ENCODE measurements at places on chromosomes 3 and 15. TPM values are rescaled to one million over a fixed set of nuclear protein-coding genes. Genes with fewer than 3 reads are reported as not detected.

GRCh38 chr3:171614318-171614921, 154.2 kb upstream of the TNIK start:
- no peak overlapping the region for H3K27ac ChIP-seq
- no peak overlapping the region for H3K4me3 ChIP-seq
- no peaks in the 10 kb centered on the region for H3K36me3 ChIP-seq
- H3K27me3 ChIP-seq, result no peaks in the 10 kb centered on the region

- no peaks in the 10 kb centered on the region for H3K27me3 ChIP-seq
- DNase-seq, result no peak
- H3K4me3 ChIP-seq, result no peak overlapping the region
- H3K4me1 ChIP-seq, result no peaks in the 10 kb centered on the region
Observed at GRCh38 chr3:151864423-151865101, 8.9 kb upstream of the SUCNR1 start.

DNA sequence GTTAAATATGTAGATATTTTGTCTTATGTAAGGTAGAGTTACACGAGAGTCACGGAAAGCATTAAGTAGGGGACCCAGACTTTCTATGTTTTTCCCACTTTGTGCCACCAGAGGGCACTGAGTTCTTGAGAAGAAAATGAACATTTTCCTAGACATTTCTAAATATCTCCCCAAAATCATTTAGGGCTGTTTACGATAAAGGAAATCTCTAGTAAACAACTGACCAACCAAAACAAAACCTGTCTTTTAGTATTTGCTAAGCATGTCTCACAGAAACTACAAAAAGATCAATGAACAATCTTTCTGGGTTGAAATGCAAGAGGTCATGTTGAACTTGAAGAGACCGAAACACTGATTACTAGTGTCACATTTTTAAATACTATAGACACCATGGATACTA, 16.1 kb downstream of the POU1F1 start:
- no peaks in the 10 kb centered on the region for H3K36me3 ChIP-seq
- no peaks in the 10 kb centered on the region for H3K4me1 ChIP-seq
- no peak overlapping the region for H3K4me3 ChIP-seq
- H3K27ac ChIP-seq, result no peak overlapping the region
- DNase-seq, result no peak
- no peaks in the 10 kb centered on the region for H3K27me3 ChIP-seq

GRCh38 chr15:82871358-82871757, 61.9 kb downstream of the WHAMM start:
- peaks cover 3% of the 10 kb centered on the region for H3K4me1 ChIP-seq
- H3K36me3 ChIP-seq, result no peaks in the 10 kb centered on the region
- H3K4me3 ChIP-seq, result no peak overlapping the region
- no peak overlapping the region for H3K27ac ChIP-seq

DNA sequence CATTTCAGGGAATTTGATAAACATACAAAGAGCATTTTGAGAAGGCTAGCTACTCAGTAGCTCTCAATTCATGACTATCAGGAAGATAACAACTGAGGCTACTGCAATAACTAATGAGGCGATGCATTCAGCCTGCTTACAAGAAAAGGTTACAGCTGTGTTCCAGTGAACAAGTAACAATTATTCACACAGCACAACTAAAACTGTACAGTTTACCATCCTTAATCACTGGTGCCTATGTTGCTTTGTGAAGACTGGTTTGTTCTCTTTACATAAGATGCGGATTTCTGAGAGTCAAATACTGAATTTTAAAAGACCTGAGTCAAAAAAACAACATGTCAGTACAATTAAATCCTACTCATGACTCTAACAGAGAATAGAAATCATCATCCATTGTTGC, 526.3 kb downstream of the OTOL1 start:
- H3K27me3 ChIP-seq, result no peaks in the 10 kb centered on the region
- DNase-seq, result no peak
- H3K4me1 ChIP-seq, result no peaks in the 10 kb centered on the region
- peaks cover 2% of the 10 kb centered on the region for H3K36me3 ChIP-seq
- no peak overlapping the region for H3K4me3 ChIP-seq

- no peaks in the 10 kb centered on the region for H3K36me3 ChIP-seq
- no peaks in the 10 kb centered on the region for H3K4me1 ChIP-seq
- no peaks in the 10 kb centered on the region for H3K27me3 ChIP-seq
- DNase-seq, result no peak
- H3K27ac ChIP-seq, result no peak overlapping the region
Observed at GRCh38 chr3:23442598-23443383, 239.7 kb downstream of the UBE2E2 start.

- H3K27me3 ChIP-seq, result no peaks in the 10 kb centered on the region
- H3K4me1 ChIP-seq, result no peaks in the 10 kb centered on the region
- no peaks in the 10 kb centered on the region for H3K36me3 ChIP-seq
- H3K4me3 ChIP-seq, result no peak overlapping the region
- DNase-seq, result no peak
Observed at GRCh38 chr15:84725001-84725491, 9.1 kb upstream of the SEC11A start.

DNA sequence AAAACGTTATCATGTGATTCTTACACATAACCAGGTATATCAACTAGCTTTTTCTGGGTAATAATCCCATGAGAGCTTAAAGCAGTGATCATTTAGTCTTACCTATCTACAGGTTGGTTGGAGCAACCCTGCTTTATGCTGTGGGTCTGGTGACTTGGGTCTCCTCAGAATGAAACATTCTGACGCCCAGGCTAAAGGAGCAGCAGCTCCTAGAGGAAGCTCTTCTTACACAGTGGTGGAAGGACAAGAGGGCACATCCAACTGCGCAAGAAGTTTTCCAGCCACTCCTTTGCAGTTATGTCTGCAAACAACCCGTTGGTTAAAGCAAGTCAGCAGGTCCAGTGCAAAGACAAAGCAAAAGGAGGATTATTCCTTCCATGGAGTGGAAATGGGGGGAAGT, 377.5 kb downstream of the EDEM1 start:
- no peak overlapping the region for H3K4me3 ChIP-seq
- DNase-seq, result no peak
- no peaks in the 10 kb centered on the region for H3K27me3 ChIP-seq
- no peak overlapping the region for H3K27ac ChIP-seq
- no peaks in the 10 kb centered on the region for H3K36me3 ChIP-seq
- no peaks in the 10 kb centered on the region for H3K4me1 ChIP-seq

GRCh38 chr3:45057557-45057956, 31.5 kb downstream of the CLEC3B start:
- DNase-seq, result no peak
- H3K36me3 ChIP-seq, result no peaks in the 10 kb centered on the region
- H3K4me3 ChIP-seq, result no peak overlapping the region
- H3K27ac ChIP-seq, result no peak overlapping the region
- H3K27me3 ChIP-seq, result peaks cover 27% of the 10 kb centered on the region
- H3K4me1 ChIP-seq, result peaks cover 2% of the 10 kb centered on the region

- no peak overlapping the region for H3K27ac ChIP-seq
- no peaks in the 10 kb centered on the region for H3K27me3 ChIP-seq
- H3K36me3 ChIP-seq, result no peaks in the 10 kb centered on the region
- no peak for DNase-seq
- H3K4me1 ChIP-seq, result no peaks in the 10 kb centered on the region
Observed at GRCh38 chr15:65732698-65733097, 59.4 kb downstream of the DENND4A start.

DNA sequence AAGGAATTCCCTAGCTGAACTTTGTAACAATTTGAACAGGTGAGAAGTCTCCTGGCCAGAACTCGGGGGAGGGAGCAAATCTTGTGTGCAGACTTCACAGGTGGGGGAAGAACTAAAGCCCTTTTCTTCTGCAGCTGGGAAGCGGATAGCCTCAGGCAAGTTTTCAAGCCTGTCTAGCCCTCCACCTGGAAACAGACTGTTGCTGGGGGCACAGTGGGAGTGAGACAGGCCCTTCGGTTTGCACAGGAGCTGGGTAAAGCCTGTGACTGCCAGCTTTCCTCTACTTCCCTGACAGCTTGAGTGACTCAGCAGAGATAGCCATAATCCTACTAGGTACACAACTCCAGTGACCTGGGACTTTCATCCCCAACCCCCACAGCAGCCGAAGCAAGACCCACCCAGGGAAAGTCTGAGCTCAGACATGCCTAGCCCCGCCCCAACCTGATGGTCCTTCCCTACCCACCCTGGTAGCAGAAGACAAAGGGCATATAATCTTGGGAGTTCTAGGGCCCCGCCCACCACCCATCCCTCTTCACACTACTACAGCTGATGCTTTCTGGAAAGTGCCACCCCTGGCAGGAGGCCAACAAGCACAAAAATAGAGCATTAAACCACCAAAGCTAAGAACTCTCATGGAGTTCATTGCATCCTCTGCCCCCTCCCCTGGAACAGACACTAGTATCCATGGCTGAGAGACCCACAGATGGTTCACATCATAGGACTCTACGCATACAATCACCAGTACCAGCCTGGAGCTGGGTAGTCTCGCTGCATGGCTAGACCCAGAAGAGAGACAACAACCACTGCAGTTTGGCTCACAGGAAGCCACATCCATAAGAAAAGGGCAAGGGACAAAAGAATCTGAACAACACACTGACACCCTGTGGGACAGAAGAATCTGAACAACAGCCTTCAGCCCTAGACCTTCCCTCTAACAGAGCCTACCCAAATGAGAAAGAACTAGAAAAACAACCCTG, 479.0 kb downstream of the RAP2B start:
- peaks cover 12% of the 10 kb centered on the region for H3K36me3 ChIP-seq
- peak overlapping the region; percentile 61 for H3K27ac ChIP-seq
- no peaks in the 10 kb centered on the region for H3K27me3 ChIP-seq
- peak overlapping the region; percentile 36 for H3K4me3 ChIP-seq

GRCh38 chr15:100601163-100601562, 821 bp downstream of the LINS1 start:
- no peak overlapping the region for H3K4me3 ChIP-seq
- H3K36me3 ChIP-seq, result peaks cover 7% of the 10 kb centered on the region
- no peak overlapping the region for H3K27ac ChIP-seq
- DNase-seq, result no peak

GRCh38 chr3:183967693-183968092, 50.0 kb downstream of the ABCC5 start:
- DNase-seq, result no peak
- no peak overlapping the region for H3K4me3 ChIP-seq
- no peak overlapping the region for H3K27ac ChIP-seq
- H3K36me3 ChIP-seq, result peaks cover 15% of the 10 kb centered on the region
- no peaks in the 10 kb centered on the region for H3K4me1 ChIP-seq

- no peaks in the 10 kb centered on the region for H3K27me3 ChIP-seq
- no peak overlapping the region for H3K4me3 ChIP-seq
- H3K4me1 ChIP-seq, result no peaks in the 10 kb centered on the region
- no peaks in the 10 kb centered on the region for H3K36me3 ChIP-seq
- DNase-seq, result peak; percentile 59
- no peak overlapping the region for H3K27ac ChIP-seq
Observed at GRCh38 chr3:20511863-20512505, 326.0 kb upstream of the SGO1 start.

DNA sequence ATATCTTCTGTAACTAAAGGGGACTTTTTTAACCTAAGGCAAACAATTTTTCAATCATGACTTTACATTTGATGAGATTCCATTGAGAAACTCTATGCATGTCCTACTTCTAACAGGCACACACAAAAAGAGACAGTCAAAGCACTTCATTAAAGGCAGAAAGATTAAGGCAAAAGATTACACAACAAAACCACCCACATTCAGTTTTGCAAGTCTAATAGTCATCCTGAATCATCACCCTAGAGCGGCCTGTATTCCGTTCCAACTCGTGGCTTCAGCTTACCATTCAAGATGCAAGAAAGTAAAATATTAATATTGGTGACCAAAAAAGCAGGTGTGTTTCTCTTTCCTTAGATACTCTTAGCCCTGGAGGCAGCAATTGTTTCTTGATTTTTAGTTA, 205.9 kb downstream of the P3H2 start:
- H3K27me3 ChIP-seq, result no peaks in the 10 kb centered on the region
- no peak overlapping the region for H3K4me3 ChIP-seq

GRCh38 chr15:57203906-57204305, 172.4 kb upstream of the CGNL1 start:
- H3K4me1 ChIP-seq, result peaks cover 7% of the 10 kb centered on the region
- H3K36me3 ChIP-seq, result peaks cover 14% of the 10 kb centered on the region
- DNase-seq, result no peak
- H3K27ac ChIP-seq, result no peak overlapping the region

SPINK8 gene
- not detected for total RNA-seq

BCL2A1 gene
- total RNA-seq, result not detected

ARIH1 gene
- 158 TPM for total RNA-seq
